ENCODE measurements at places on chromosomes 11 and 22.

- no peak for DNase-seq
Observed at GRCh38 chr22:50729391-50730012, 8.5 kb upstream of the ACR start.

DNA sequence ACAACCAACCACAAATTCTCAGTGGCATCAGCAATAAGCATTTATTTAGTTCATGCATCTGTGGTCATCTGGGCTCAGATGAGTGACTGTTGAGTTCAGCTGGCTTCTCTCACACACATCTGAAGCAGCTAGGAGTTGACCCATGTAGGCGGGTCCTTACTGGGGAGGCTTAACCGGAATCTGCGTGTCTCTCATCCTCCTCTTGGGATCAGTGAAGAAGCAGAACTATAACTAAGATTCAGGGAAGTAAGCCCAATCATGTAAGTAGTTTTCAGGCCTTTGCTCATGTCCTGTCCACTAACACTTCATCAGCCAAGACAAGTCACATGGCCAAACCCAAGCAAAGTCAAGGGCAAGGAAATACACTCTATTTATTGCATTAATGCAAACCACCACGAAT is 236.2 kb downstream of the C11orf87 start:
- DNase-seq: no peak

DNA sequence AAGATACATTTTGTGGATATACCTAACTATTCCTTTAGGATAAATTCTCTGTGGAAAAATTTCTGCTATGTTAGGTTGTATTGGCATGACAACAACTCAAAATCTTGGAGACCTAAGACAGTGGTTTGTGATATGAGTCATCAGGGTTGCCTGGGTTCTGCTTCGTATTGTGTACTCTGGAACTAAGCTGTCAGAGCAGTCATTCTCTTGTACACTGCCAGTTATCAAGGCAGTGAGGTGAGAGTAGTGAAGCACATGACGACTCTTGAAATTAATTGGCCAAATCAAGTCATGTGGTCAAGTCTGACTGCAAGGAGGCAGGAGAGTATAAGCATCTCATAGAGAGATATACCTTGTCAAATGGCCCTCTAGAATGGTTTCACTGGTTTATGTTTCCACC is 104.4 kb downstream of the FANCF start:
- DNase-seq: no peak

GRCh38 chr11:126914941-126915340 is 85.6 kb downstream of the KIRREL3 start:
- no peak for DNase-seq

- DNase-seq: no peak
Observed at GRCh38 chr11:75453916-75454655, 21.1 kb upstream of the KLHL35 start.

DNA sequence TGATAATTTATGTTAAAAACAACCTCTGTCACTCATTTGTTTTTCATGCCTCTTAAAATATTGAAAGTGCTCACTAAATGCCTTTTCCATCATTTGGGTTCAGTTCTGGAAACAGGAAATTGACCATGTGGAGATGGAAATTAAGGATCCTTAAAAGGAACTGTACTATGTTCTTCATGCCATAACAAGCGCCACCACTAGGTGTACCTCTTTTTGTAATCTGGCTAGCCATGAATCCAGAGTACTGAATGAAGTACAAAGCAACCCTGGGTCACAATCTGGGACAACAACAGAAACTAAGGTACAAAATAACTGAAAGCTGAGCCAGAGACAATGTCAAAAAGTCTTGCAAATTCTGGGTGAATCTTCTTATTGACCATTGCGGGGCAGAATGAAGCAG is 559.1 kb downstream of the FAM181B start:
- DNase-seq: no peak

- DNase-seq: no peak
Observed at GRCh38 chr11:61042961-61043540, 59.2 kb upstream of the CD5 start.

DNA sequence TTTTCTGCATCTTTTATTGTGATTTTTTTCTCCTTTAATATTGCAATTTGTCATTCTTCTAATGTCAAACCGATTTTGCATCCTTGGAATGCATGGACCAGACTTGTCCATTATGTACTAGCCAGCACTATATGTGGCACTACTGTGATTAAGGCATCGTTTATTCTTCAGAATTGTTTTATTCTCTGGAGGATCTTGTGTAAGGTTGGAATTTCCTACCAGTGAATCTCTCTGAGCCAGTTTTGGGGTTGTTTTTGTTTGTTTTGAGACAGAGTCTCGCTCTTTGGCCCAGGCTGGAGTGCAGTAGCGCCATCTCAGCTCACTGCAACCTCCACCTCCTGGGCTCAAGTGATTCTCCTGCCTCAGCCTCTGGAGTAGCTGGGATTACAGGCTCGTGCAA is 58.5 kb downstream of the IGLL5 start:
- DNase-seq: no peak

DNA sequence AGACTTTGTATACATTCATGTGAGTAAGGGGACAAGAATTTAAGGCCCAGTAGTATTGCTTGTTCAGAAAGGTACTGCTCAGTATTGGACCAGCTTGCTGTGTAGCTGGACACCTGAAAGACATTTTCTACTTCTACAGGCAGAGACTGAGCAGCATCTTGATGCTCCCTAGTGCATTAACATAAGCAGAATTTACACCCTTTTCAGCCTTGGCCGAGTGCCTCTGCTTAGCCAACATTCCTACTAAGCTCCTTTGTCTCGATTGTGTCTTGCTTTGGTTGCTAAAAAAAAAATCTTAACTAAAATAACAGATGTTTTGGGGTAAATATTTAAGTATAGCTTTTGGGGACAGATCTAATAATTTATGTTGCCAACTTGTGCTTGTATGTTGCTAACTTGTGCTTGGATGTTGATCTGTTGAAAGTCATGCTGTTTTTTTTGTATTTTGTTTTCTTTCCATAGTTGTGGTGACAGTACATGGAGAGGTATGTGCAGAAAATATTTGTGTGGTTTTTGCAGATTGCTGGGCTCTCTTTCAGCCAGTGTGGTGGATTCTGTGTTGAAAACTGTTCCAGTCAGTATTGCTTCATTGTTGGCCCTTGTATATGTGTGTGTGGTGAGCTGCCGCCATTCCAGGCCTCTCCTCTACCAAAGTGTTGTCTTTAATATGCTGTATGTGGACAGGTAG is 3.7 kb downstream of the PTS start:
- DNase-seq: no peak

DNA sequence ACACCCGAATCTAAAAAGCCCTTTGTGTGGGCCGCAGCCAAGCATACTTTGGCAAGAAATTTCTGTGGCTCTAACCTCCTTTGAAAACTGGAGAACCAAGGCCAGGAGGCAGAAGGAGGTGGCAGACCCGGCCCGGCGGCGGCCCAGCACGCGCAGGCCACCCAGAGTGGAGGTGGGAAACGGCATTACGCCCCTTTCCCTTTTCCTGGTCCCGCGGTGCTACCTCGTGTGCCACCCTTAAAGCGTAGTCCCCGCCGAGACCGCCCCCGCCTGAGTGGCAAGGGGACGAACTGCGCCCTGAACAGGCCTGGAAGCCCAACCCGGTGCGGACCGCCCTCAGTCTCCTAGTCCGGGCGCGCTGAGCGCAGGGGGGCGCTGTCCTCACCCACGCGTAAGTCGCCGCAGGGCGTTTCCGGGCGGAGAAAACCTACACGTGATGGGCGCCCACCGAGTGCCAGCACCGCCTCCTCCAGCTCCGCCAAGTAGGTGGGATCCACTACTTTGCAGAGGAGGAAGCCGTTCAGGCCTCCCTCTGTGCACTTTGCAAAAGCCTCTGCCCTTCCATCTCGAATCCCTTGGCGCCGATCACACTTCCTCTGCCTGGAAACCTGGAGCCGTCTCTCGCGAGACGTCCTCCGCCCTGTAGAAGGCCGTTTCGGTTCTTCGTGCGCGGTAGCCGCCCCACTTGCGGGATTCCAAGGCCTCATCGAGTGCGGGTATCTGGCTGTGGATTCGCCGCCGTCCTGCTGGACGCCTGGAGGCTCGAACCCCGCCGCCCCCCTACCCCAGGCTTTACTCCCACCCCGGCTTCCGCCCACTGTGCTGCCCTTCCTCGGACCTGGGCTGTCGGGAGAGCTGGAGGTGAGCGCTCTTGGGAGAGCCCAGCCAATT is at the start of gene ACCS:
Gene ACCS, plus strand, starts transcription at position 430 of the 891 bp plus-strand sequence. CDS start 1,358 bp downstream, outside the sequence.
- DNase-seq: no peak

DNA sequence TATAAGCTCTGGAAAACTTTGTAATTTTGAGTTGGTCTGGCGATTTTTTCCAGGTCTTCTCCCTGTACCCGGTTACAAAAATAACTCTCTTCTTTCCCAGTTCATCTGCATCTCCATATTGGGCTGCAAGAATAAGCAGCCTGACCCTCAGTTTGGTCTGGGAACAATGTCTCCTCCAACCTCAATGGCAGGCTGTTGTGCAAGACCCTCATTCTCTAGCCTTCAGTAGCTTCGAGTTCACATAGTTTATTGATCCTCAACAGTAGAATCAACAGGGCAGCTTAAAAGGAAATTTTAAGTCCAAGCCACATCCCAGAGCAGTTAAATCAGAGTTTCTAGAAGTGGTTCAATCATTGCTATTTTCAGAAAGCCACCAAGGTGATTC is 35.3 kb downstream of the TMPRSS5 start:
- no peak for DNase-seq
